D721Med (cell line): ENCODE measurements at places on chromosomes 3 and 15.

DNA sequence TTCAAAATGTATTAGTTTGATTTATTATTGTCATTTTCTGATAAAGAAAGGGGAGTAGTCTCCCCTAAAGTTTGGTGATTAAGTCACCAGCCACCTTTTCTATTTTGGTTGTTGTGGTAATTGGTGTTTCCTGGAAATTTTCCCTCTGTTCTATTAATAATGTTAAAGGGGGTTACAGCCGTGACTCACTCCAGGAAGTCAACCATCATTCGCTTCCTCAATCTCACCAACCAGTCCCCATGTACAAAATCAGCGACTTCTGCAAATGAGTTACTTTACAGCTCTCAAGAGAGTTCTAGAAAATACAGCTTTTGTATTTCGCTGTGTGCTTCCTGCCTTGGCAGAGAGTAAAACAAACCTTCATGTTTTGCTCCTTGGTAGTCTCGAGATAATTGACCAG, 285.1 kb downstream of the LPP start:
- DNase-seq = no peak

- no peak for DNase-seq
Observed at GRCh38 chr3:67017211-67017610, 19.1 kb downstream of the KBTBD8 start.

DNA sequence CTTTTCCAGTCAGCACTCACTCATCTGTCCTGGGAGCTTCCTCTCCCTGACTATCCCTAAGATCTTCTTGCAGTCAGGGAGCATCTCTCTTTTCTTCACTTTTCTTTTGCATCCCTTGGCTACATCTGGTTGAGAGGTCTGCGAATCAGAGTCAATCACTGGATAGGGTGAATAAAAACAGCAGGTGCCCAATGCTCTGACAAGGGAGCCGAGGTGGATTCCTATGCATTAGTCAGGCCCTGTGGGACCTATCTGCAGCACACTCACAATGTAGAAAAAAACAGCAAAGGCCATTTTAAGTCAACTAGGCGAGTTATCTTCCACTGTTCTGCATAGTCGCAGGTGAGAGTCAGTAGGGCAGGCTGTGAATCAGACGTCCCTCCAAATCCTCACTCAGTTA, 35.5 kb downstream of the DZIP1L start:
- no peak for DNase-seq

GRCh38 chr3:3127432-3128010, 781 bp downstream of the TRNT1 start:
- DNase-seq = no peak

- DNase-seq = no peak
Observed at GRCh38 chr3:128496019-128496601, 3.1 kb upstream of the GATA2 start.

DNA sequence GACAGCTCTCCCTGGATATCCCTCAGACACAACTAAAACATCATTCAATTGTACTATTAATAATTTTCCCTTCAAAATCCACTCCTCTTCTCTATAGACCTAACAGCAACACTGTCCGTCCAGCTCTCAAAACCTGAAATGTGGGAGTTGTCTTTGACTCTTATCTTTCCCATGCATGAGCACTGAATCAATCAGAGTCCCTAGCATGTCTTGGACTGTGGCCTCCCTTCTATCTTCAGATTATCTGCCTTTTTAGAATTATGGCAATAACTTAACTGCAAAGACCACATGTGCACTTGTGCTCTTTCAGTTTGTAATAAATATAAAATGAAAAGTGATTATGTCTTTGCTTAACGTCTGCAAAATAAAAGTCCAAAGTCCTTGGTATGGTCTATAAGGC, 107.0 kb downstream of the UBE3A start:
- DNase-seq = no peak
